Activated T-cell treated with anti-CD3 and anti-CD28 coated beads, Interleukin-2, amount 50 U/mL, for 48 hours (primary cell): ENCODE measurements at places on chromosomes 1 and 21.

DNA sequence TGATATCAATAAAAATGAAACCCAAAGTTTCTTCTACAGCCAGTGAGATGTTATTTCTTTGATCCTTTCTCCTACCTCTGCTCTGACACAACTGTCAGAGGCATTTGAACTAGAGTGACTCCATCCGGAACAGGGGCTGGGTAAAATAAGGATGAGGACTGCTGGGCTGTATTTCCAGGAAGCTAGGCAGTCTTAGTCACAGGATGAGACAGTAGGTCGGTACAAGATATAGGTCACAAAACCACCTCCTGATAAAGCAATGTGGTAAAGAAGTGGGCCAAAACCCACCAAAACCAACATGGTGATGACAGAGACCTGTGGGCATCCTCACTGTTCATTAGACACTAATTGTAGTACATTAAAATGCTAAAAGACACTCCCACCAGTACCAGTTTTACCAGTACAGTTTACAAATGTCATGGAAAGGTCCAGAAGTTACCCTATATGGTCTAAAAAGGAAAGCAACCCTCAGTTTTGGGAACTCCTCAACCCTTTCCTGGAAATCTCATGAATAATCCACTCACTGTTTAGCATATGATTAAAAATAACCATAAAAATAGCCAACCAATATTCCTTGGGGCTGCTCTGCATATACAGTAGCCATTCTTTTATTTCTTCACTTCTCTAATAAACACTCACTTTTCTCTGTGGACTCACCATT is 96.7 kb downstream of the GABPA start:
- DNase-seq: peak; percentile 21

GRCh38 chr1:161706482-161707347 is at the start of gene FCRLA:
Gene FCRLA, plus strand, starts transcription at chr1:161707229. Its CDS starts 36 bp downstream, at chr1:161707265.
- DNase-seq: peak; percentile 30

DNA sequence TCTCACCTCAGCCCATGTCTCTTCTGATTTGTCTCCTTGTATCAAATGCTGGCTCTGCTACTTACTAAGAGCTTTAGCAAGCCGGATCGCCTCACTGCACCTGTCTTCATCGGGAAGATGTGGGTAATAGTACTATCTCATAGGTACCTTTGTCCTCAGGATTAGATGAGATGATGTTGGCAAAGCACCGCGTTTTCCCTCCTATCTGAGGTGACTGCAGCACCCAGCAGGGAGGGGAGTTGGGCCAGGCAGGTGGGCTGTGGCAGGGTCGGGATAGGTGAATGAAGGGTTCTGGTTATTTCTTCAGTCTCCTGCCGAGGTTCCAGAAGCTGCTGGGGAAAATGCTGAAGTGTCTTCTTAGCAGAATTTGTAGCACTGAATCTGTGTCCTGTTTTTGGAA is 5.2 kb downstream of the OPRD1 start:
- DNase-seq: no peak

DNA sequence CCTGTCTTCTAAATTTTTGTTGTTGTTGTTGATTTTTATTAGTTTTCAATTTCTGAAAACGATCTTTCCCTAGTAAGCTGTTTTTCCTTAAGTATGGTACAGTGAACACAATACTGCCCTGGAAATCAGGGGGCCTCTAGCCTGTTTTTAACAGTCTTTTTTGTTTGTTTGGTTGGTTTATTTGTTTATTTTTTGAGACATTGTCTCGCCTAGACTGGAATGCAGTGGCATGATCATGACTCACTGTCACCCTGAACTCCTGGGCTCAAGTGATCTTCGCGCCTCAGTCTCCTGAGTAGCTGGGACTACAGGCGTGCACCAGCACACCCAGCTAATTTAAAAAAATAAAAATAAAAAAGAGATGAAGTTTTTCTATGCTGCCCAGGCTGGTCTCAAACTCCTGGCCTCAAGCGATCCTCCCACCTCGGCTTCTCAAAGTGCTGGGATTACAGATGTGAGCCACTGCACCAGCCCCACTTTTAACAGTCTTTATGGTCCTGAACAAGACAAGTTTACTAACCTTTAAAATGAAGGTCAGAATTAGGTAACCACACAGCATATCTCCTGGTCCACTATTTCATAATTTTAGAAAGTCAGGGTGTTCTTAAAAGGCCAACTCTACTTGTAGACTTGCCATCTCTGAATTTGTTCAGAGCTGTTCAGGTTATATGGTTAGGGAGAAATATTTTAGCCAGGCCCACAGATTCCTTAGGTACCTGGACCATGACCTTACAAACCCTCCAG is 35.4 kb downstream of the TBCE start:
- no peak for DNase-seq

- no peak for DNase-seq
Measured at GRCh38 chr1:225749706-225750105, 27.9 kb upstream of the SRP9 start.

- DNase-seq: no peak
Measured at GRCh38 chr1:185775501-185775900, 41.3 kb downstream of the HMCN1 start.

DNA sequence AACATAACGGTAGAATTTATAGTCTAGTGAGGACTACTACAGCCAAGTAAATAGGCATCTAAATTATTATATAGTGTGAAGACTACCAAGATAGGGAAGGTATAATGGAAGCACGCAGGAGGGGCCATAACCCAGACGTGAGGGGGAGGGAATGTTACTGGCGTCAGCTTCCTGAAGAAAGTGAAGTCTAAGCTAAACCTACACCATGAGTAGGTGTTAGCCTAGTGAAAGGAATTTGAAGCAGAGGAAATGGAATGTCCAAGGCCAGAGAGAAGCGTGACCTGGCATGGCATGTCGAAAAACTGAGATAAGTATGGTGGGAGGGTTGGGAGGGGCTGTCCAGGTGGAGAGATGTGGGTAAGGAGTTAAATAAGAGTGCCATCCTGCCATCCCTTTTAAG is 140.5 kb downstream of the SLC44A5 start:
- no peak for DNase-seq

DNA sequence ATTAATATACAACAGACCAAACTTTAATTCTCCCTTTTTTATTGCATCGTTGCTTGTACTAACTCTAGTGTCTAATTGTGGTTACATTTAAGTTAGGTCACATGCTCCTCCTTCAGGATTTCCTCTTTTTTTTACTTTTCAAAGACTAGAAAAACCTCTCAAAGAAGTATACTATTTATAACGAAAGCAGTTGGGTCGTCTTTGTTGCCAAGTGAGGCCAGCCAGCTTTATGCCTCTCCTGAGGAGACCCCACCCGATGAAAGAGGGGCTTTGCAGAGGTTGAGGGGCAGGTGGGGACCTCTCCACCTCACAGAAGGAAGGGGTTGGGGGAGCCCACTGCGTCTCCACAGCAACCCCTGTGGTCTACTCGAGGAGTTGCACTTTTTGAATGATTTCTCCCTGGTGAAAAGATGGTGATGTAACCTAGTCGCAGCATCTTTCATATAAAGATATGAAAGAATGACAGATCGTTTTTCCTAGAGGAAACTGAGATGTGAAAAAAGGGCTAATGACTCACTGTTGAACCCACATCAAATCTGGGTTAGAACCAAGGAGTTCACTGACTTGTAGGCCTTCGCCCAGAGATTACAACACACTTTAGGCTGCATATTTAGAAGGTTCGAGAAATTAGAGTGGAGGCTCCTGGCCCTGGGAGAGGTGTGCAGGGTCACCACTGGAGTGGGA is 6.4 kb downstream of the TGFB2 start:
- peak; percentile 49 for DNase-seq

GRCh38 chr1:1593834-1594601 is 5.9 kb downstream of the FNDC10 start:
- DNase-seq: no peak

- DNase-seq: no peak
Measured at GRCh38 chr1:172537827-172538391, 5.0 kb downstream of the SUCO start.

- DNase-seq: no peak
Measured at GRCh38 chr1:207933205-207933800, 22.4 kb upstream of the CD34 start.

DNA sequence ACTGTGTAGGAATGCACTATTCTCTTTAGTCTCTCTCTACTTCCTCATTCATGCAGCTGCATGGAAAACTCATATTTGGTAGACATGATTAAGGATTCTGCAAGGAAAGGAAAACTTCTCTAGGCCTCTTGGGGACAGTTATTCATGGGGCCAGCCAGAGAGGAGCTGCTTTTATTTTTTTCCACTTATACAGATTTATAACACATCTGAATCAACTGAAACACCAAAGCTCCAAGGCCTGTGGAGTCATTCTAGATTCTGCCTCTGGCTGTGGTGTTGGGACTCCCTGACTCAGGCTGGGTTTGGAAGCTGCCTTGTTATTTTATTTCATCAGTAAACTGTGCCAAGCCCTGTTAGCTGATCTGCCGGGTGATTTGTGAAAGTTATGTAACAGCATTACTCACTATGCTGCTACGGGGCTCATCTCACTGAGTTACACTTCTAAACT is 83.9 kb upstream of the EDEM3 start:
- no peak for DNase-seq

- no peak for DNase-seq
Measured at GRCh38 chr1:154453161-154453560, 48.0 kb downstream of the IL6R start.

DNA sequence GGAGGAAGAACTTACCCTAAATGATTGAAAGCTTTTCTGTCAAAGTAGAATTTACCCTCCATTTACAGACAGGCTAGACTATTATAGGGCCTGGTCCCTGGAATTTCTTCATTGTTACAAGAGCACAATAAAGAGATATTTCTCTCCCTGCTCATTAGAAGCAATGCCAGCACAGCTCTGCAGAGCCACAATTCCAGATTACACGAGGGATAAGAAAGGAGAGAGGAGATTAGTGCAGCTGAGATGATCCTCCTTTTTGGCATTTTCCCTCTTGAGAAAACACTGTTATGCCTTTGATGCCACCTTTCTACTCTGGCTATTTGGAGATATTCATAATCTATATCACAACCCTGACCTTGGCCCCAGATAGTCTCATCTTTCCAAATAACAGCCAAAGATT is 1119.5 kb upstream of the TMPRSS15 start:
- DNase-seq: no peak

- DNase-seq: no peak
Measured at GRCh38 chr1:180156201-180156600, 1.5 kb downstream of the QSOX1 start.

DNA sequence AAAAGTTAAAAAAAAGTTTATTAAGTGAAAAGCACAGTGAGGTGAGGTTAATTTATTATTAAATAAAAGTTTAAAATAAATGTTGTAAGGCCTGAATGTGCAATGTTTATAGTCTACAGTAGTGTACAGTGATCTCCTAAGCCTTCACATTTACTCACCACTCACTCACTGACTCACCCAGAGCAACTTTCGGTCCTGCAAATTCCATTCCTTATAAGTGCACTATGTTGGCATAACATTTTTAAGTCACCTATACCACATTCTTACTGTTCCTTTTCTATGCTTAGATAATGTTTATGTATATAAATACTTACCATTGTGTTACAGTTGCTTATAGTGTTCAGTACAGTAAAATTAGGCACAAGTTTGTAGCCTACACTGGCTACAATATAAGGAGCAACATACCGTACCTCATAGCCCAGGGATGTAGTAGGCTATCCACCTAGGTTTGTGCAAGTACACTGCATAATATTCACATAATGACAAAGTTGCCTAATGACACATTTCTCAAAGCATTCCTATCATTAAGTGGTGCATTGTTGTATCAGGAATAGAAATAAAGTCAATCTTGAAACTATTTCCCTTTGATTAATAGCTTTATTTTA is 426.5 kb upstream of the BRINP3 start:
- no peak for DNase-seq

DNA sequence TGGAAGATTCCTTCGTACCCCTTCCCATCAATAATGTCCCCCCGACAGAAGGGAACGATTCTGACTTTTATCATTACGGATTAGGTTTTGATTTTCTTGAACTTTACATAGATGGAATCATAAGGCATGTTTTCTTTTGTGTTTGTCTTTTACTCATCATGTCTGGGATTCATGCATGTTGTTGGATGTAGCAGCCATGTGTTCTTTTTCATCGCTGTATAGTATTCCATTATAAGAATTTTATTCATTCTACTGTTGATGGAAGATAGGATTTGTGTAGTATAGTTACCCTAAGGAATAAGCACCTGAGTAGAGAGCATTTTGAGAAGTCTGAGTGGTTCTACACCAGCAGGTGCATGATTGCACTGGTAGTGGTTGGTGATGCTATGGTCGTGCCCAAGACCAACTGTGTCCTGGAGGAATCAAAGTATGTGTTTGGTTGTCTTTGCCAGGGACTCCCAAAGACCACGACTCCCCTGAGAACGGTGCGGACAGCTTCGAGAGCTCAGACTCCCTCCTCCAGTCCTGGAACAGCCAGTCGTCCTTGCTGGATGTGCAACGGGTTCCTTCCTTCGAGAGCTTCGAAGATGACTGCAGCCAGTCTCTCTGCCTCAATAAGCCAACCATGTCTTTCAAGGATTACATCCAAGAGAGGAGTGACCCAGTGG is 13.5 kb downstream of the ETS2 start:
- no peak for DNase-seq

DNA sequence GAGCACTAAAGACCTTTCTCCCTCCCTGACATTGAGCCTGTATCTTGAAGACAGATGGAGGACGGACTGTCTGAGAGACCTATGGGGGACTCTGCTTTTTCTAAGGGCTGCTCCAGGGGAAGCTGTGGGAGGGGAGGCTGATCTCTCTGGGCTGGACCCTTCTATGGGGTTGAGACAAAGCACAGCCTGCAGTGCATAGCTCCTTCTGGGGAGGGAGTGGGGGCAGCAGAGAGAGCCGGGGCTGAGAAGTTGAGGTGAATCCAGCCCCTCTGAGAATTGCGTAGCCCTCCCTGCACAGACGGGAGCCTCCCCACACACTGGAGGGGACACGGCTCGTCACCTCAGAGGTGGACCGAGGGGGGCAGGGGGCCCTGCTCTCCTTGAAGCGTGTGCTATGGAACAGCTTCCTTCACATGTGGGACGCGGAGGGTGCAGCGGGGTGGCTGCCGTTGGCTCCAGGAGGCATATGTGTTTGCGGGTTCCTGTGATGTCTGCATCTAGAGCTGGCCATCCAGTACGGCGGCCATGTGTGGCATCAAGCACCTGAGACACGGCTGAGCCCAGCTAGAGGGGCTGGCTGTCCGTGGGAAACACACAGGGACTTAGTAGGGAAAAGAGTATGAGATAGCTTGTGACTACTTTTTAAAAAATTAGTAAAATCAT is 299.1 kb downstream of the CAMTA1 start:
- DNase-seq: no peak

- DNase-seq: no peak
Measured at GRCh38 chr21:42498012-42498411, 2.0 kb upstream of the RSPH1 start.

- DNase-seq: peak; percentile 15
Measured at GRCh38 chr1:17198476-17199258, 6.3 kb upstream of the PADI1 start.

- DNase-seq: no peak
Measured at GRCh38 chr1:245858022-245858721, 648.9 kb downstream of the SMYD3 start.
